ENCODE measurements at places on chromosomes 13 and 19. TPM values are rescaled to one million over a fixed set of nuclear protein-coding genes. Genes with fewer than 3 reads are reported as not detected.

GNG7 gene
- 2.0 TPM for total RNA-seq

ZNF225 gene
- total RNA-seq = 0.52 TPM

WDR87 gene
- total RNA-seq = under 0.01 TPM

C19orf33 gene
- total RNA-seq = 3.1 TPM

CYP4F3 gene
- total RNA-seq = 0.52 TPM

ERVV-1 gene
- total RNA-seq = under 0.01 TPM

ZNF546 gene
- 1.5 TPM for total RNA-seq

RNF113B gene
- not detected for total RNA-seq

LRRC63 gene
- total RNA-seq = 0.21 TPM

ATP13A1 gene
- total RNA-seq = 78.2 TPM

FFAR3 gene
- total RNA-seq = 0.73 TPM

SELENOV gene
- not detected for total RNA-seq

RGL3 gene
- total RNA-seq = not detected

INTS6 gene
- 47.2 TPM for total RNA-seq

GFY gene
- not detected for total RNA-seq

CFD gene
- 148 TPM for total RNA-seq

ZNF730 gene
- 0.21 TPM for total RNA-seq

CATSPERD gene
- total RNA-seq = not detected
